CD14-positive monocyte (primary cell): ENCODE measurements at places on chromosomes 2 and 18. TPM values are rescaled to one million over a fixed set of nuclear protein-coding genes. Genes with fewer than 3 reads are reported as not detected.

DNA sequence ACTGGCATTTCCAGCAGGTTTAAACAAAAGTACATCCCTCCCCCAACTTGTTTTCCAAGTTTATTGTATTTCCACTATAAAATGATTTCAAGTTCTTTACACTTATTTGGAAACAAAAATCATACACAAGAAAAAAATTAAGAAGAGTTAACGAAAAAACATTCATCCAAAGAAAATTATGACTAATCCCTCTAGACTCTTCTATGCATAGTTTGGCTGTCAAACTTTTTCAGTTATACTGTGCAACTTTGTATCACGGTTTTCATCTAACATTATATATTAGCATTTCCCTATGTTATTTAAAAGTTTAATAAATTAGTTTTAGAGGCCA lies 627 bp downstream of the WDCP start:
- DNase-seq: no peak

The ORC4 gene
- 19.1 and 33.1 TPM in 2 replicates for polyA plus RNA-seq

- peak; percentile 74 for DNase-seq
Observed at GRCh38 chr18:56569416-56569815, 69.0 kb downstream of the TXNL1 start.

The SERPINB12 gene
- not detected for polyA plus RNA-seq

GRCh38 chr2:218281449-218281848 lies 10.9 kb downstream of the TMBIM1 start:
- DNase-seq: no peak

- DNase-seq: no peak
Observed at GRCh38 chr2:237314198-237314597, 99.8 kb downstream of the COL6A3 start.

The ARHGAP15 gene
- polyA plus RNA-seq: 50.9 TPM

The TRPM8 gene
- not detected in 2 replicates for polyA plus RNA-seq

The SETBP1 gene
- 0.01 TPM for polyA plus RNA-seq

DNA sequence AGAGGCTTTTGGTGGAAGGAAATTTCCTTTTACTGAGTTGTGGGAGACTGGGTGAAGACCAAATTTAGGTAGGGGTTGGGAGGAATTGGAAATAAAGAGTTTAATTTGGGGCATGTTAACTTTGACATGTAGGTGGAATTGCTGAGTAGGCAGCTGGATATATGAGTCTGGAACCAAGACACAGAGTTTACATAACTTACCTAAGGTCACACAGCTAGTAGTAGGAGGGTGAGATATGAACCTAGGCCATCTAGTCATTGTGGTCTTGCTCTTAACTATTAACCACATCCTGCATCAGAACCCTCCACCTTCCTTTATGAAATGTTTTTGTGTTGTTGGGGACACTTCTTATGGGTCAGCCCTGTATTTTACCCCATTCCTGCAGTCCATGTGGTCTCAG lies 113.1 kb downstream of the ICOS start:
- DNase-seq: no peak

DNA sequence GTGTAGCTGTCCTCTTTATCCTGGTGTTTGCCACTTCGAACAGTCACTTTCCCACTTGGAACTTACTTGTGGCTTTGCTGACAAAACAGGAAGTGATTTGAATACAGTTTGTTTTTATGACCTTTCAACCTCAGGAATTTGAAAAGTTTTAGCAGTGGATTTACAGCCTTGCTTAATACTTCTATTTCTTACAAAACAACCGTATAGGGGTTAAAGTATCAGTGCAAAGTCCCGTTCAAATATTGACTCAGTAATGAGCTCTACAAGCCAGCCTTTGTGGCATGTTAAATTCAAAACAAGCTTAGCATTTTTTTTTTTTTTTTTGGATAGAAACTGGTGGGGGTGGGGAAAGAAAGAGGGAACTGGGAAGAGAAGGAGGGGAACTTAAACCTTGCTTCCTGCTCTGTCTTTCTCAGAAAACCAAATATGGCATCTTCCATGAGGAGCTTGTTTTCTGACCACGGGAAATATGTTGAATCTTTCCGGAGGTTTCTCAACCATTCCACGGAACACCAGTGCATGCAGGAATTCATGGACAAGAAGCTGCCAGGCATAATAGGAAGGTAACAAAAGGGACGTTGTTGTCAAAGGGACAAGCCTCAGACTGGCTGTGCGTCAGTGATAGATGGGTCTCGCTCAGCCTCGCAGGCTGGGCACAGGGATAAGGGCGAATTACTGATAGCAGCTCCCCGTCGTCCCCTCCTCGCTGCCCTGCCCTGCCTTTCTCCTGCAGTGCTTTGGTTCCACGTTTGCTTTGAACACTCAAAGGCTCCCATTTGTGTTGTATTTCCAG lies at the start of gene HNMT:
Gene HNMT, plus strand, starts transcription at position 408 of the 793 bp plus-strand sequence. Its CDS starts 19 bp downstream, at position 427.
- DNase-seq: peak; percentile 73

- DNase-seq: no peak
Observed at GRCh38 chr18:55398858-55399257, 189.1 kb downstream of the TCF4 start.

- DNase-seq: no peak
Observed at GRCh38 chr2:209146682-209147320, 277.0 kb upstream of the MAP2 start.

DNA sequence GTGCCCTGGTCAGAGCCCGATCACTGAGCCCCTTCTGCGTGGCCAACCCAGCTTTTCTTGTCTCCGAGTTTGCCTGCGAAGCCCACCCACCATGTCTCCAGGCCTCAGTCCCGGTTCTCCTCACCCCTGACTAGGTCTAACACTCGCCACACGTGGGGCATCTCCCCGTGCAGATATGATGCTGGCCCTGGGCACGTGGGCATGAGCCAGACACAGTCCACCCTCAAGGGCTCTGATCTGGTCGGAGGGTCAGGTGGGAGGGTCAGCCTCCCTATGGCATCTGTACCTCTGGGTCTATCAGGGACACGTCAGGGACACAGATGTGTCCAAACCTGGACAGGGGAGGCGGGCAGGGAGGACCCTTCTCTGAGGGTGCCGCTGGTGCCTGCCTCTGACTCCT lies 95.4 kb downstream of the RHOB start:
- no peak for DNase-seq

DNA sequence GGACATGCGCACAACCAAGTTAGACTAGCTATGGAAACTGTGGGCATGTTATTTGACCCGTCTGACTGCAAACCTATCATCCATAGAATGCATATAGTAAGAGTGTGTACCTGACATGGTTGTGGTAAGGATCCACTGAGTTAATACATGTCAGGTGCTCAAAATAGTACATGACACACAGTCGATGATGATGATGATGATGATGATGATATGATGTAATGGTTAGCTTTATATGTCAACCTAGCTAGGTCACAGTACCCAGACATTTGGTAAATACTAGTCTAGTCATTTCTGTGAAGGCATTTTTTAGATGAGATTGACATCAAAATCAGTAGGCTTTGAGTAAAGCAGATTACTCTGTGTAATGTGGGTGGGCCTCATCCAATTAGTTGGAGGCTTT lies 204.1 kb downstream of the AFF3 start:
- no peak for DNase-seq

GRCh38 chr2:16050908-16051489 lies 110.6 kb downstream of the MYCN start:
- DNase-seq: no peak

DNA sequence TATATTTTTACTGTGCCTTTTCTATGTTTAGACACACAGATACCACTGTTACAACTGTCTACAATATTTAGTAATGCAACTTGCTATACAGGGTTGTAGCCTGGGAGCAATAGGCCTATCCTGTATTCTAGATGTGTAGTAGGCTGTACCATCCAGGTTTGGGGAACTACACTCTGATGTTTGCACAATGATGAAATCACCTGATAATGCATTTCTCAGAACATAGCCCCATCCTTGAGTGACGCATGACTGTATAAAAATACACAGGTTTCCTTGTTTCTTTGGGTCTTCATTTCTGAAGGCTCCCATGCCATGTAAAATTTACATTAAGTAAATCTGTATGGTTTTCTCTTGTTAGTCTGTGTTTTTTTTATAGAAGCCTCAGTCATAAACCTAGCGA lies 270.9 kb upstream of the SKOR2 start:
- no peak for DNase-seq

DNA sequence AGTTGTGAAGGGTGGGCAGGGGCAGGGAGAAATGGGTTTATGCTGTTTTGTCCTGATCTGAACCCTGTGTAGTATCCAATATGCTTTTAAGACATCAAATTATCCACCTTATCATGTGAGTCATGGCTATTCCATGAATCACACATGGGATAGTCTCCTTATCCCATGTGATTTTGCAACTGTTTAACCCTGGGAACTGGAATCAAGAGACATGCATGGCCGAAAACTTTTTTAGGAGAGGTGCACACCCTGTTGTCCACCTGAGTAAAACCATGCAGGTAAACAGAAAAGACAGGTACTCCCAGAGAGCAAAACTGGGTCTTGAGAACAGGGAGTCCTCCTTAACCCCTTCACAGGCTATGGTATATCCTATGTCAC lies 490.6 kb upstream of the HS6ST1 start:
- no peak for DNase-seq
